ENCODE measurements at places on chromosomes 3 and 15. TPM values are rescaled to one million over a fixed set of nuclear protein-coding genes. Genes with fewer than 3 reads are reported as not detected.

GRCh38 chr3:17741621-17742101 lies 770 bp downstream of the TBC1D5 start:
- H3K4me1 ChIP-seq, result peaks cover 19% of the 10 kb centered on the region
- DNase-seq, result no peak
- peak overlapping the region; percentile 70 for H3K4me3 ChIP-seq
- peak overlapping the region; percentile 93 for H3K27ac ChIP-seq
- no peaks in the 10 kb centered on the region for H3K27me3 ChIP-seq
- no peaks in the 10 kb centered on the region for H3K36me3 ChIP-seq

- no peaks in the 10 kb centered on the region for H3K27me3 ChIP-seq
- no peak overlapping the region for H3K4me3 ChIP-seq
- H3K27ac ChIP-seq, result no peak overlapping the region
Observed at GRCh38 chr3:8254489-8254888, 247.1 kb upstream of the LMCD1 start.

The STRIT1 gene
- total RNA-seq, result not detected

- no peak for DNase-seq
- no peak overlapping the region for H3K27ac ChIP-seq
- H3K27me3 ChIP-seq, result no peaks in the 10 kb centered on the region
- no peaks in the 10 kb centered on the region for H3K4me1 ChIP-seq
- no peak overlapping the region for H3K4me3 ChIP-seq
Observed at GRCh38 chr3:180940826-180941225, 28.4 kb downstream of the FXR1 start.

DNA sequence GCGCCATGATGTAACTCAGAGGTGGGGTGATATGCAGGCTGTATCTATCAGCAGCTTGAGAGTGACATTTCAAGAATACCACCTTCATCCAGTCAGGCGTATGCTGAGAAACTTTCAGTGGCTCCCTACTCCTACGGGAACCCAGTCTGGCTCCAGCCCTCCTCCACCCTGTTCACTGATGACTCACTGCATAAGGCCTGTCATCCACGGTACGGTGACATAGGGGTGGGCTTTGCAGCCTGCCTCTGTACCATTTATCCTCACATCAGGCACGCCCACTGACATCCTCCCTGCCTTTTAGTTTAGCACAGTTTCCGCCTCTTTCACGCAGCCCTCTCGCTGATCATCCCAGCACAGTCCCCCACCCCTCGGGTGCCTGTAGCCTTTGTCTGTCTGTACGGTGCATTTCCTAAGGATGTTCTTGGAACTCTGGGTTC lies 11.7 kb downstream of the PXYLP1 start:
- peak; percentile 58 for DNase-seq
- H3K4me3 ChIP-seq, result no peak overlapping the region
- no peak overlapping the region for H3K27ac ChIP-seq
- peaks cover 34% of the 10 kb centered on the region for H3K27me3 ChIP-seq
- no peaks in the 10 kb centered on the region for H3K36me3 ChIP-seq
- no peaks in the 10 kb centered on the region for H3K4me1 ChIP-seq
